Daoy (cell line): ENCODE measurements at places on chromosomes 4 and X. TPM values are rescaled to one million over a fixed set of nuclear protein-coding genes. Genes with fewer than 3 reads are reported as not detected.
A peak's percentile ranks its signal among the peaks of the same experiment; 100 is the strongest.

DNA sequence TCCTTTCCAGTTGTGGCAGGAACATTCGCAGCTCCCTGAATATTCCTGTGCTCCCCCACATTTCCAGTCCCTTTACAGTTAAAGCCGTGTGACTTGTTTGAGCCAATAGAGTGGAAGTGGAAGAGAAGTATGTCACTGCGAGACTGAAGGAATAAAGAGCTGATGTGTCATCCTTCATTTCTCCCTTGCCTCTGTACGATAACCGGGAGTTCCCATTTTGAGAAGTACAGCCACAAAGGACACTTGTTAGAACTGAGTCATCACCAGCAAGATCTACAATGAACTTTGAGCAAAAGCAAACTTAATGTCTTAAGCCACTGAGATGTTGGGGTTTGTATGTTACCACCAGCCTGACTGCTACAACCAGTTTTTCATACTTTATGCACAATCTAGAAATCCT is 92.3 kb downstream of the SPRY1 start:
- DNase-seq: peak; percentile 45

- DNase-seq: no peak
Measured at GRCh38 chr4:171896426-171896825, 83.2 kb downstream of the GALNTL6 start.

DNA sequence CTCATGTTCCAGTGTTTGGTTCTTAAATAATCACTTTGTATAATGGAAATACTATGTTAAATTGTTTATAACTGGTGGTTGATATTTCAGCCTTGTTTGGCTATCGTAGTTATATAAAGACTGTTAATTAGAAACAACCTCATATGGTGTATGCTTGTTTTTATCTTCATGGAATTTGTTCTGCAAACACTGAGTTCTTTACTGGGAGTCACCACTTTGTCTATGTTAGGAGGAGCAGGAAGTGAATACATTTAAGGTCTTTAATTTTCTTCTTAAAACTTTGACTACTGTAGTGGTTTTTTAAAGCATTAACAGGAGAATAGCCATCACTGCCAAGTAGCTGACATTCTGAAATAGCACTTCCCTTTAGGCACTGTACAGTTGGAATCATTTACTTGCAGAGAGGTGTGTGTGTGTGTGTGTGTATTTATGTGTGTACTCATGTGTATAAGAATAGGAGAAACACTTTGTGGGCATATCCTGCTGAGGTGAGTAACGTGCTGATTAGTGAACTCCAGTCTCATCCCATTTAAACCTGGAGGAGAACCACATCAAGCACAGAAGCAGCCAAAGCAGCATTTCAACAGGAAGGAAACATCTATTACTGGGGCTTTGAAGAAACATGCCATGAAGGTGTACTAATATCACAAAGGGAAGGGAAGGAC is 37.8 kb downstream of the TET2 start:
- no peak for DNase-seq

GRCh38 chr4:186250760-186251159 is 15.2 kb upstream of the F11 start:
- no peak for DNase-seq

GRCh38 chr4:6258741-6259140 is 10.9 kb upstream of the WFS1 start:
- no peak for DNase-seq

DNA sequence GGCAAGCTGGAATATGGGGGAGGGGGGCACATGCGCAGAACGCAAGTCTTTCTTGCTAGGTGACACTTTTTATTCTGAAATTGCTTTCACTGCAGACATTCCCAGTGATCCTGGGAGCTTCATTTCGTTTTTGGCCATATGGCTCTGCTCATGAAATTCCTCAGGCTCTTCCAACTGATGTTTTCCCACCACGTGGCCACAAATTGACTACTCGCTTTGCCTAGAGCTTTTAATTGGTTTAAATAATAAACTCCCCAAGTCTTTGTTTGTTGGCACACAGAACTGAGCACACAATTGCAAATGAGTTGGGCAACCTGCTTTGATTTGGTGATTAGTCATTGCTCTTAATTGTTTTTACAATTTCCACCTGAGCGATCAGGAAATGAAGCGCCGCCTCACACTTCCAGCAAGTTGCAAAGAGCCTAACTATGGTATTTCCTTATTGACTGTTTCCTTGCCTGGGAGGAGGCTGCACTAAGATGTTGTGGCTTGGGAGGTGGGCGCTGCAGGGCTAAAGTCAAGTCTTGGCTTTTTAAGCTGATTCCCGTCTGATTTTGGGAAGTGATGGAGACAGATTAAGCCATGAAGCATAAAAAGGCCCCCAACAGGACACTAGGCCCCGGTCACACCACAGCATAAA is 282.5 kb downstream of the ZIC3 start:
- DNase-seq: no peak

DNA sequence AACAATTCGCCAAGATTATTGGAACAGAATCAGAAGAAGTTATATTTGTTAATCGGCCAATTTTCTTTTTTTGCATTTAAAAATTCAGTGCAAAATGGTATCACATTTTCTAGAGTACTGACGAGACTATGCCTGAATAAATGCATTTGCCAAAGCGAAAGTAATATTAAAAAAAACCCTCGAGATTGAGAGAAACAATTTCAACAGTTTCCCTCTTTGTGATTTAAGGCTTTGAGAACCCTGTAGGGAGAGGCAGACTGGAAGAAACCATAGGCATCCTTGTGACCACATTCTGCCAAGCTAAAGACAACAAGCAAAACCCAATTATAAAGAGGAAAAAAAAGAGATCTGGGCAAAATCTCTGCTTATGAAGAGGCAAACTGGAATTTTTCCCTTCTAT is 218.1 kb upstream of the GK2 start:
- no peak for DNase-seq

GRCh38 chr4:122742933-122743829 is 10.7 kb downstream of the BBS12 start:
- no peak for DNase-seq

DNA sequence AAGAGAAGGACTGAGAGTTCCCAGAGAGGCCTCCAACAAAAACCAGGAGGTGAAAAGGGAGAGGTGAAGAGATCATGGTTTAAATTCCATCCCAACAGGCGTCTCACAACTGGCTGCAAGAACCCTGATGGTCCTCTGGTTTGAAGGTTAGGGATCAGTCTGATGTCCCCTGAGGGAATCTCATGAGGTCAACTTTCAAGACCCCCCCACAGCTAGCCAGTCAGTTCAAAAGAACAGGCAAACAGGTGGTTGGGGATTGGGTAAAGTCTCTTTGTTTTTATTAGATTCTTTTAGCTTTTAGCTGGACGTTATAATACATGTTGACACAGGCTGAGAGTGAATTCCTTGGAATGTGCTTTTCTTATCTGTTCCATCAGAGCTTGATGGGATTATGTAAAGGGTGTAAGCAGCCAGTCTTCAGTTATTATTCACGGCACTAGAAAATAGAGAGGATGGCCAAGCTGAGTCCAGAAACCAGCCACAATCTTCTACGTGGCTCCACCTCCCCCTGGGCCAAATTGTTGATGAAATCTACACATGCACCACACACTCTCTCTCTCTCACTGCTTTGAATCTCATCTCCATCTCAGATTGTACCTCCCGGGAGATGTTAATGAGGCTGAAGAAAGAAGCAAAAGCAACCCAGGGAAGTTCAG is 20.8 kb downstream of the ENPP6 start:
- DNase-seq: no peak

DNA sequence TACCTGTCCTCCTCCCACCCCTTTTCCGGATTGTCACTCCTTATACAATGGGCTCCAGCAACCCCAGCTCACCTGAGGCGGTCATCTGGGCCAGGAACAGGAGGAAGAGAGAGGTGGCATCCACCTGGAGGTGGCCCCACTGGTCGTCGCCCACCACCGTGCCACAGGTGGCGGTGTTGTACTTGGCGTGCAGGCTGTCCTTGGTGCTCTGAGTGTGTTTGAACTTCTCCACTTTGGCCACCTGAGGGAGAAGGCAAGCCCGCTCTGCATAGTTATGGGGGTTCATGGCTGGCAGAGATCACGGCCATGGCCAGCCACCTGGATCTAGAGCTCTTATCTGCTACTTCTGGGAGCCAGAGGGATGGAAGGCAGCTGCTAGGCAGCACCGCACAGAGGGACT is 32.9 kb downstream of the PHKA2 start:
- no peak for DNase-seq

DNA sequence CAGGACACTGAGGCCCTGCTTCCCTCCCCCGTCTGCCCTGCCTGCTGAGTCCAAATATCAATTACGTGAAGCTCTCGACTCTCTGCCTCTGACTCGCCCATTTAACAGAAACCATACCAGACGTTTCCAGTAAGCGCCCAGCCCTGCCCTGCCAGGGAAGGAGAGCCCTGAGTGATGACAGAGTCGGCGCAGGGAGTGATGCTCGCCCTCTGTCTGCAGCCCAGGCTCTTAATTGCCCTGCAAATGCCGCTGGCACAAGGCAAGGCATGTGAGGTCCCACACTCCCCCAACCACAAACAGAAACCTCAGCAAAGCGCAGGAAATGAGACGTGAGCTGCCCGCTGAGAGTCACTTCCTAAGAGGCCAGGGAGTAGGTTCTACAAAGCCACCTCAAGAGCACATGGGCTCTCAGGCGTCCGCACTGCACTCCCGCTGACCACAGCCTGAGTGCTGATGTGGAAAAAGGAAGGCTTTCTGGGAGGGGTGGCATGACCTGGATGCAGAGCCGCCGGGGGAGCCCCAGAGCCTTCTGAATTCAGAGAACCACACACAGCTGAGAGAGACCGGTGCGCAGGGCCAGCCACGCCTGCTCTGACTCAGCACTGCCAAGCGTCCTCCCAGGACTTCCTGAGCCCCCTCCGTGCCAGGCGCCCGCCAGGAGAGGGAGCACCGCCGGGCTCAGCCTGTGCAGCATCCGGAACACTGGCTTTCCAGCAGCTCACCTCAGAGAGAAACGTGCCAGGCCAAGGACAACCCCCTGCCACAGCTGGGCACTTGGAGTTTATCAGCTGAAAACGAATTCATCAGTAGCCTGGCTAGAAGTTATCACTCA is 5.3 kb downstream of the ZFYVE28 start:
- DNase-seq: peak; percentile 98

DNA sequence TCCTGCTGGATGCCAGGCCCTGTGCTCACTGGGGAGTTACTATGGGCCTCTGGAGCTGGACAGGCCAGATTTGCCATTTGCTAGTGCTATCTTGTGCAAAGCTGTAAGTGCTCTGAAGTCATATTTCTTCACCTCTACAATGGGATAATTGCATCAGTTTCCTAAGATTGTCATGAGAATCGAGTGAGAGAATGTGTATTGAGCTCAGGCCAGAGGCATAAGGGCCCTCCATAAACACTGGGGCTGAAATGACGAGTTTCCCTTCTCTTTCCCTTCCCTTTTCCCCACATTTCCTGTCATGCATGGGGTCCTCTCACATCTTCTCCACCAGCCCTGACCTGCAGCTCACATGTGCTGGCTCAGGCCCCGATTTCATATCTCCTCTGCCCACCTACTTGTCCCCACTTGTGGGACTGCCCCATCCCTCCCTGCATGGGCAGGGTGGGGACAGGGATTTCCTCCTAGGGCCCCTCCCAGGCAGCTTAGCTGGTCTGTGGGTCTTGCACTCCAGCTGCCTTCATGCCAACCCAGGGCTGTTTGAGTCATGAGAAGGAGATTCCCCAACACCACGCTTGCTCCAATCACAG is 358.8 kb downstream of the MID1IP1 start:
- peak; percentile 41 for DNase-seq

- DNase-seq: peak; percentile 23
Measured at GRCh38 chr4:74320559-74321118, 12.4 kb downstream of the EPGN start.

GRCh38 chrX:53356186-53356585 is 66.3 kb downstream of the SMC1A start:
- peak; percentile 14 for DNase-seq

DNA sequence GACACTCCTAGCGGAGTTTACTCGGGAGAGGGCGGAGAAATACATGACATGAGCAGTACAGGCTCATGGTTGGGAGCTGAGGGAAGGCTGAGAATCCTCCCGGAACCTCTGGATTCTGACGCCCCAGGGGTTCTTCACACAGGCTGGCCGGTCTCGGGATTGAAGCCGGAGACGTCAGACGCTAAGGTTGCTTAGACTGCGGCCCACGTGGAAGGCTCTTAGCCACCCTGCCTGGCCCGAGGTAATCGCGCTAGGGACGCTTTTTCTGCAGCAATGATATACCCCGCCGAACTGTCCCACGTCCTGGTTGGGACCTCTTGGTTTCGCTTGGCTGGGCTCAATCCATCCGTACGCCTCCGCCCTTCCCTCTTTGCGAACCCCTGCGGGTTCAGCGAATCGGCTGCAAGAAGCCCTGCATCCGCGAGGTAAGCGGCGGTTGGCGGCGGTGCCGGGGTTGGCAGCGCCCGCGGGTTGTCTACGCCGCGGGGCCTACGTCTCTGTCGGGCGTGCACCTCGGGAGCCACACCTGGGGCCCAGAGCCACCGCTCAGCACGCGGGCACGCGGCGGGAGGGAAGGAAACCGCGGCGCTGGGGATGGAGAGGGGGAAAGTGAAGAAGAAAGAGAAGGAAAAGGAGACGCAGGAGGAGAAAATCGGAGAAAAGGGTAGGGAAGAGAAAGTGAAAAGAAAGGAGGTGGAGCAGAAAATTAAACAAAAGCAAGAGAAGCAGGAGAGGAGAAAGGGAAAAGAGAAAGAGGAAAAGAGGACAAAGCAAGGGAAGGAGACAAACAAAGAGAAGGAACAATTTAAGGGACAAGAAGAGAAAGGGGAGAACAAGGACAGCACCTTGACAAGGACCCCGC is at the start of gene ARL9:
ARL9 (plus strand) TSS at position 523 of the 862 bp plus-strand sequence; CDS start at position 595, 72 bp downstream.
- DNase-seq: peak; percentile 41

DNA sequence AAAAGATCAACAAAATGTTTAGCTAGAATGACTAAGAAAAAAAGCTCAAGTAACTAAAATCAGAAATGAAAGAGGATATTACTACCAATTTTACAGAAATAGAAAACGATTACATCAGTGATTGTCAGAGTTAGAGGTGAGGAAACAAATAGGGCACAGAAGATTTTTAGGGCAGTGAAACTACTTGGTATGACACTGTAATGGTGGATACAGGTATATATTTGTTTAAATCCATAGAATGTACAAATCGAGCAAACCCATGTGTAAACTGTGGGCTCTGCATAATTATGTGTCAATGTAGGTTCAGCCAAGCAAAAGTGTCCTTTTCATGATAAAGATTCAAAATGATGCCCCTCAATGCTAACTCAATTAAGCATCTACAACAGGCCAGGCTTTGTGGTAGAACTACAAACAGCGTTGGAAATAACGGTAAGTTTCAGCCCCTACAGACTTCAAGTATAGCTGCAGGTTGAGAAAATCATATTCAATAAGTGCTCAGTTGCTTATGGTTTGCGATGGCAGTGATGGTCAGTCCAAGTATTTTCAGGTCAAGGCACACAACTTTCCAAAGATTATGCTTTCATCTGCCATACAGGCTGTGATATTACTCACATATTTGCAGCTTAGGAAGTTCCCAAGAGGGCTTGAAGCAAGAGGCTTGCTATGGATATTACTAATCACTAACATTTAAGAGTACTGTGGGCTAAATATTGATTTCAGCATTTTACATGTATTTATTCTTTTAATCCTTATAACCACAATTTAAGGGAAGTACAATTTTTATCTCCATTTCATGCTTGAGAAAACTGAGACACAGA is 158.6 kb downstream of the TET2 start:
- DNase-seq: no peak

Gene SFRP2
- total RNA-seq: not detected in 2 replicates

Gene PFKFB1
- not detected in 2 replicates for total RNA-seq

Gene XK
- total RNA-seq: 1.7 and 2.0 TPM in 2 replicates
